ENCODE measurements at places on chromosomes 4 and X.

DNA sequence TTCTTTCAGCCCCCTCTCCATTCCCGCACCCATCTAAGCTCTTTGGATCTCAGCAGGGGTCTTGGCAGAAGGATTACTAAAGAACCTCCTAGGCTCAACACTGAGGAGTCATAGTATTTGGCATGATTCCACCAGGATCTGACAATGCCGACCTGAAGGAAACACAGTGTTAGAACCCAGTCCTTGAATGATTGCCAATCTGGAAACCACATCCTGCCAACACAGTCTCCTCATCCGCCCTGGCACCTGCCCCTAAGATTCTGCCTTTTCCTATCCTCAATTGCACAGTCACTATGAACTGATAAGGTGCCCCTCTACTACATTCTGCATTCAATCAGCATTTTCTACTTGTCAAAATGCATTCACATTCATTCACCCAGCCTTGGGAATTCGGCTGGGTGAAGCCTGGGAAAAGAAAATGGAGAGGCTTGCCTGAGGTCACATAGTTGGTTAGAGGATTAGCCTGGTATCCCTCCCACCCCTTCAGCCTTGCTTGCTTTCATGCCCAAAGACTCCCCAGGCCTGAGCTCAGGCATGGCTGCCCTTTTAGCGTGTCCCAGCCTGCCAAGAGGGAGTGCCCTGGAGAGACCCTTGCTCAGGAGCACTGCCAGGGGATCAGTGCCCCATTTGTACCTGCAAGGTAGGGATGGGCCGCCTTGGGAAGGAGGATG lies 2.2 kb upstream of the CLDN2 start:
- no peak for DNase-seq

- DNase-seq: no peak
Measured at GRCh38 chrX:130105244-130105643, 5.1 kb downstream of the ELF4 start.

- no peak for DNase-seq
Measured at GRCh38 chr4:172851534-172851933, 317.1 kb upstream of the GALNT7 start.

DNA sequence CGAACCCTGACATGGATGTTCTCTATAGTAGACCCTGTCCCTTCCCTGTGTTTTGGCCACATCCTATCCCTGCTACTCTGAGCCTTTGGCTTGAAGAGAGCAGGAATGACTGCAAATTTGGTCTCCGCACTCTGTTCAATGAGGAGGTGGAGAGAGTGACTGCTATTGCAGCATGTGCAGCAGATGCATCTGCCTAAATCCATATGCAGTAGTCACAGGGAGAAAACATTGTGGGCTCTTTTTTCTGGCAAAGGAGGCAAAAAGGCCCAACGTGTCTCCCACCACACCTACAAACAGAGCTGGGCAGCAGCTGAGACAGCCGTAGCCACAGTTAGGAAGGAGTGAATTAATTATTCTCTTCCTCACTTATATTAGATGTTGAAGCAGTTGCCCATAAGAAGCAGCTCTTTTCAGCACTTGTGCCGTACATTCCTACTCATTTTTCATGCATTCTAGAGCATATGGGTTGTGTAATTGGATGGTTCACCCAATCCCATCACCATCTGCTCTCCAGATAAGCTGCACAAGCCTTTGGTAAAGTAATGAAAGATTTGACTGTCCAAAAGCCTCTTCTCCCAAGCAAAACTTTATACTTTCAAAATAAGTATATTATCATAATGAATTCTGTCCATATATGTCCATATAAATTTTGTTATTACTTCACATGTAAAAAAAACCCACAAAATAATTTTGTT lies 147.9 kb upstream of the FAM47A start:
- no peak for DNase-seq

DNA sequence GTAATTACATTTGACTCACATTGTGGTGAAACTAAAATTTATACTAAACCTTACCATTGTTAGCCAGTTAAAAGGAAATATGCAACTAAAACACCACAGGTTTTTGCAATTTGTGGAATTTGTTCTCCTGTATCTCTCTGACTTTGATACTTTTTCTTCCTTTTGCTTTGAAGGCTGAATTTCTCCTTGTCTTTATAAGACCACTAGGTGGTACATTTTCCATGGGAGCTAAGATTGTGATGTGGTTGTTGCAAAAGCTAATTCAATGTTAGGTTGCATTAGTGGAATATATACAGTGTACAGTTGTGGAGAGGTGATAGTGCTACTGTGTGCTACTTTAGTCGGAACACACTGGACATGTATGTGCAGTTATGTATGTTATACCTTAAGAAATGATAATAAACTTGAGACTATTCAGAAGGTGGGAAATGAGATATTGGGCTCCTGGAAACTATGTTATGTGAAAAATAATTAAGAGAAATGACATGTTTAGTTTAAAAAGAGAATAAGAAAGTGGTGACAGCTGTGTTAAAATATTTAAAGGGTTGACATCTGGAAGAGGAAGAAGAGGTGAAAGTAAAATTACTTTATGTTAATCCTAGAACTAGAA lies 70.3 kb downstream of the ARL9 start:
- no peak for DNase-seq

DNA sequence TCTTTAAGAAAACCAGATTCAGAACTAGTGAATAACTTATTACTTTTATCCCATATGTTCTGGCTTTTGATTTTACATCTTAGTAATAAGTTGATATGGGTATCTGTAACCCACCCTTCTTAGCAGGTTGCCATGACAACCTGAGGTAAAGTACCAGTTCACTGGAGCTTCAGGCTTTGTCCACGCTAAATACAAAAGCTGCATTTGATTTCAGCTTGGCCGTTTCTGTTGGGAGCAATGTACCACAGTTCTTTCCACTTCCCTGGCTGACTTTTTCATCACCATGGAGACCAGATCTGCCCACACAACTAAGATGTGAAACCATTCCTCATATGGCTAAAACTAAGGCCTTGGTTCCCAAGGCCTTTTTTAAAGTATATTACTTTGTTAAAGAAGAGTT lies 26.1 kb downstream of the KLHL34 start:
- DNase-seq: no peak

- peak; percentile 9 for DNase-seq
Measured at GRCh38 chrX:4663085-4663484, 949.6 kb upstream of the PRKX start.

- no peak for DNase-seq
Measured at GRCh38 chrX:79728421-79728820, 286.1 kb upstream of the TBX22 start.

DNA sequence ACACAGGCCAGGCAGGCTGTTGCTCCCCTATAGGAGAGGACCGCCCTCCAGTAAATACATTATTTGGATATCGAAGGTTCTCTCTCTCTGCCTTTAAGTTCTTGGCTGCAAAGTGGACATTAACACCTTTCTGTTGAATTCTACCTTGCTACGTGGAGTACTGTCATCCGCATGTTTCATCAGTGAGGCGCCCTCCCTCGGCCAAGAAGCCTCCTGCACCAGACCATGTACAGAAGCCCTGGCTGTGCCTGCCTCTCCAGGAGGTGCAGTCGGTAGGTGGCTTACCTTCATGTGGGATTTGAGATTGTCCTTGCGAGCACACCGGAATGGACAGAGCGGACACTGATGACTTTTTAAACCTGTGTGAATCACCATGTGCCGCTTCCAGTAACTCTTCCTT lies 46.7 kb downstream of the ZNF827 start:
- DNase-seq: no peak

DNA sequence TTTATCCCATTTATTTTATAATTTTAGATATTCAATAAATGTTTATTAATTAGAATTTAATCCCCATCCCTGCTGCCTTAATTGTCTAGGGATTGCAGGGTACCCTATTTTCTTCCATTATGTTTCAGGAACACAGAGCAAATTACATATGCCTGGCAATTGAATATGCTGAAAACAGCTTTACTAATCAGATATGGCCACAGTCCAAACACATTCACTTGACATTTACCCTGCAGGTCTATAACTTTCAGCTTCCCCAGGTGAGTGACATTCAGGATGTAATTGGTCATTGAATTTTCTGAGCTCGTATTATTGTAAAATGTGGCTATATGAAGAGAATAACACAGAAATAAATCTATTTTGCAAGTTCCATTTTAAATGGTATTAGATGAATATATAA lies 218.7 kb upstream of the NDST4 start:
- no peak for DNase-seq

GRCh38 chr4:26779224-26779623 lies 81.4 kb upstream of the STIM2 start:
- DNase-seq: no peak

DNA sequence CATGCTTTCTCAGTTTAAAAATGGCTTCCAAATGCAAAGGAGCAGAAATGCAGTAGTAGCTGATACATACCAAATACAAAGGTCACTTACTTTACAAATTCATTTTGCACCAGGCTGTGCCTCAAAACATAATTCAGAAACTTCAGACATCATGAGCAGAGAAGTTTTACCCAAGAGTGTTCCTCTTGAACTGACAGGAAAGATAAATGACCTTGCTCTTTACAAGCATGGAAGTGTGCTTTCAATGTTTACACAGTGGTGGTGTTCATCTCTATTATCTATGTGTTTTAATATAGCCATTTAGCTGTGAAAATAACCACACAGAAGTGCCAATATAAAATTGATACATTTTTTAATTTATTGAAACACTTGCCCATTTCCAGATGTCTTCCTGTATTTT lies 383.4 kb downstream of the ANKRD50 start:
- DNase-seq: no peak

DNA sequence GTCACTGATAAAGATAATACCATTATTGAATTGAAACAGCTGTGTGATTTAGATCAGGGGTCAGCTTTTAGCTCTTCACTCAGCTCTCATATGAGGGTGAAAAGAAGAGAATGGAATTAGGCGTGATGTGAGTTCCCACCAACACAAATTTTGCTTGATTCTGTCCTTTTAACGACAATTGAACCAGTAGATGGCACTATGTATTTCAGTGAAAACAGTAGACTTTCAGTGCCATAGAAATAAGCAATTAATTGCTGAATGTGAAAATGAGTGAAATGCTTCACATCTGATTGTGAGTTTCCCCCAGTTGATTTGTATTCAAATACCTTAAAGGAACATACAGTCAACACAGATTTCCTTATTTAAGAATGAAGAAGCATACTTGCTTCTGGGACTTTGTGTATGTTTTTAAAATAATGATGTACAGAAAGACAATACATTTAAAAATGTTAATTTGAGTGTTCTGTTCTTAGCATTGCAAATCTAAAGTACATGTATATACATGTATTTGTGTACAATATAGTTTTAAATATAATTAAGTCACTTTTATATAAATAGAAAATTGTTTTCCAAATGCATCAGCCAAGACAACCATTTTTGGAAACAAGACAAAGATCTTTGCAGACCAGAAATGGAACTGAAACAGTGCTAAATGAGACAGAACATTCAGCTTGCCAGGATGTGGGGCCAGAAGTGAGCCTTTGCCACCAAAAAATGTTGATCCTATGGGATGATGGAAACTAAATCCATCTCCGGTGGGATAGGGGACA lies 178.8 kb downstream of the SNCA start:
- DNase-seq: no peak

GRCh38 chr4:10343656-10344055 lies 113.6 kb downstream of the ZNF518B start:
- no peak for DNase-seq

DNA sequence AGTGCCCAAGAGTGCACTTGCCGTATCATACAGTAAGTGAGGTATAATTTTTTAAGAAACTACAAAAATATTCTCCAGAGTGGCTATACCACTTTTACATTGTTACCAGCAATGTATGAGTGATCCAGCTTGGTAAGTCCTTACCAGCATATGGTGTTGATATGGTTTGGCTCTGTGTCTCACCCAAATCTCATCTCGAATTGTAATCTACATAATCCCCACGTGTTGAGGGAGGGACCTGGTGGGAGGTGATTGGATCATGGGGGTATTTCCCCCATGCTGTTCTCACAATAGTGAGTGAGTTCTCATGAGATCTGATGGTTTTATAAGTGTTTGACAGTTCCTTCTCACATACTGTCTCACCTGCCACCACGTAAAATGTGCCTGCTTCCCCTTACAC lies 44.8 kb downstream of the RBMX start:
- no peak for DNase-seq

Measured in NCI-H345 (cell line).